HCEC 1CT (cell line): ENCODE measurements at places on chromosomes 6 and 20.

- no peak for DNase-seq
Observed at GRCh38 chr6:64074981-64075380, 439.4 kb downstream of the PHF3 start.

GRCh38 chr6:35512740-35513139, at the start of gene TULP1:
TSS of gene TULP1 (minus strand) at chr6:35512896. CDS start at chr6:35512858, 38 bp downstream.
- DNase-seq, result no peak

- peak; percentile 43 for DNase-seq
Observed at GRCh38 chr6:47414423-47415167, 63.0 kb upstream of the CD2AP start.

- no peak for DNase-seq
Observed at GRCh38 chr6:75935473-75935793, 137.0 kb downstream of the IMPG1 start.

DNA sequence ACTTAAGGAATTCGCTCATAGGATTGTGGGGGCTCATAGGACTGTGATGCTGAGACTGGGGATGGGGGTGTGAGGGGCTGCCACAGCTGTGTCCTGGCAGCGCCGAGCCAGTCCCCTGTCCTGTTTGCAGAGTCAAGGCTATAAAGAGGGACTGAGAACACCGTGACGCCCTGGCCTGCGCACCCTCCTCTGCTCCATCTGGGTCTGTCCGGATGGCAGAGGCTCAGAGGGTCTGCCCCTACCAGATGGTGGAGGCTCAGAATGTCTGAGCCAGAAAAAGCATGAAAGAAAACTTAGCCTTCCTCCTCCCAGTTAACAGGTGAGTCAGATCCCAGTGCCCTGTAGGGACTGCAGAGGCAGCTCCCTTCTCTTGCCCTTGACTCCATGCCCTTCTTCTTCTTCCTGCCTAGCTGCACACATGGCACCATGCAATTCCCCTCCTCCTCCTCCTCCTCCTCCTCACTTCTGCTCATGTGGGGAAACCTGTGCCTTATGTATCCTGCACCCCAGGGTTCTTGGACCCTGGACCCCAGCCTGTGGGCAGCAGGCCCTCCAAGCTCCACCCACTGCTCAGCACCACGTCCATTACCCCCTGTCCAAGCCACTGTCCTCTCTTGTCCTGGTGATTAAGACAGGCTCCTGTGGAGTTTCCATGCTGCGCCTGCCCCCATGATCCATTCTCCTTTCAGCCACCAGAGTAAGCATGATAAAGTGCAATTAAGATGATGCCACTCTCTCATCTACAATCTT, 410.0 kb upstream of the SULF2 start:
- DNase-seq, result no peak

GRCh38 chr6:43127180-43127579, 43.9 kb upstream of the SRF start:
- no peak for DNase-seq

DNA sequence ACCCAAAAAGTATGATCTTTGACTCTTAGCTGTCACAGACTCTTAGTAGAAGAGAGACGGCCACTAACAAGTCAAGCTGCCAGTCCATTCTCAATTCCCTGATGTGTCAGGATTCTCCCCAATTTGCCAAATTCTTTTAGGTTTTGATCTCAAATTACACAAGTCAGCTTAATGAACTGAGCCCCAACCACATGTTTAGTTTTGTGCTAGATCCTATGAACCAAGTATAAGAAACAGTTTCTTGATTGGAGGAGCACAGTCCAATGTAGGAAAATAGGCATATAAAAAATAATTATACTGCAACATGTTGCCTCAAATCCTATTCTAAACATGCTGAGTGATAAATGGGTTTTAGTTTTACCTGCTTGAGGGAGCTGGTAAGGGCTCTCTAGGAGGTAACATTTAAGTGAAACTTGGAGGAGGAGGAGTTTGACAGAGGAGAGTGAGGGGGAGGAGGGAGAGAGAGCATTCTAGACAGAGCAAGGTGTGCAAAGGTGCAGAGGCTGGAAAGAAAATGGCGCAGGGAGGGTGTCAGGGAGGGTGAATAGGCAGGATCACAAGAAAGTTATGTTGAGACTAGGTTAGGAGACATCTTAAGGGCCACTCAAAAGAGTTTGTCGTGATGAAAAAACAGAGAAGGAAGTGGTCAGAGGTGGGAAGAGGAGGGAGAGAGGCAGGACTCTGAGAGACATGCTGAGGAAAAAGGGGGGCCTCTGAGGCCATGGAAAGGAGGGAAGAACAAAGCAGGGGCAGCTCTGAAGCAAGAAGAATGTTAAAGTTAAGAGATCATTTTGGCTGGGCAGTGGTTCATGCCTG, 22.8 kb upstream of the FAM83C start:
- peak; percentile 64 for DNase-seq

DNA sequence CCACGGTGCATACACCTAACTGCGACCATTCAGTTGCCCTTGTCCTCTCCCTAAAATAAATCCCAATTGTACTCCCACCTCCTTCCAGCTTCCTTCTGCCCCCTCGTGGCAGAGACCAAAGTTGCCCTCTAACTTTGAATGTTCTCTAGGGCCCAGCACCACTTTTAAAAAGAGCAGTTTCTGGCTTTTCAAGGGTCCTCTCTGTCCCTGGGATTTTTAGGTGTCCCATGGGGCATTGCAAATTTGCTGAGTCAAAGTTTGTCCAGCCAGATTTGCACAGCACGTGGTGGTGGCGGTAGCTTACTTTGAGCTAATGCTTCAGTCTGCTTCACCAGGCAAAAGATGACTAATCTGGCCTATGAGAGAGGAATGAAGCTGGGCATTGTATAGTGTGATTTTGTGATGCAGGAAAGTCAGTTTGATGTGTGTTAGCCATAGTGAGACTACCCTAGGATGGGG, 100.2 kb downstream of the PERP start:
- peak; percentile 20 for DNase-seq

GRCh38 chr6:158669145-158670035, 19.5 kb downstream of the SYTL3 start:
- DNase-seq, result peak; percentile 40

- no peak for DNase-seq
Observed at GRCh38 chr20:54566031-54566688, 90.8 kb downstream of the DOK5 start.

DNA sequence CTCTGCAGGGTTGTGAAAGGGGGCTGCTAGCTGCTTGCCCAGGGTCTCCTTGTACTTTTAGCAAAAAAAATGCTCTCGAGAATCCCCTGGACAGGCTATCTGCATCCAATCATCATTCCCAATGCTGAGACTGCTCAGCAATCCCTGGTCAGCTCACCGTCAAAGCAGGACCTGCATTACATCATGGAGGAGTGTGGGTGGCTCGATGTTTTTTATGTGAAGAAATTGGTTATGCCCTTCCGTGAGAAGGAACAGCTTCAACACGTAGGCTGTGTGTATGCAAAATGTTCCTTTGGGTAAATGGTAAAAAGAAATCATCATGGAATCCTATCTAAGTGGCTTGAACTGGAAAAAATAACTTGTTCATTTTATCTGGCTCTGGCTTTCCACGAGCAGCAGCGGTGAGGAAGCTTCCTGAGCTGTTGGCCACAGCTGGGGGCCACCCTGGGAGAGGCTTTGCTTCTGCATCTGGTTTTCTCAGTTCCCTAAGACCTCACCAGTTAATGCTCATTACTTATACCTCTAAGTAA, 111.4 kb downstream of the FYN start:
- no peak for DNase-seq

GRCh38 chr20:24936526-24937407, 12.3 kb upstream of the CST7 start:
- no peak for DNase-seq

- no peak for DNase-seq
Observed at GRCh38 chr6:3361312-3362037, 95.4 kb downstream of the SLC22A23 start.
